Activated T-cell treated with anti-CD3 and anti-CD28 coated beads, Interleukin-2, amount 50 U/mL, for 4 hours (primary cell): ENCODE measurements at places on chromosomes 7 and 10. TPM values are rescaled to one million over a fixed set of nuclear protein-coding genes. Genes with fewer than 3 reads are reported as not detected.

DNA sequence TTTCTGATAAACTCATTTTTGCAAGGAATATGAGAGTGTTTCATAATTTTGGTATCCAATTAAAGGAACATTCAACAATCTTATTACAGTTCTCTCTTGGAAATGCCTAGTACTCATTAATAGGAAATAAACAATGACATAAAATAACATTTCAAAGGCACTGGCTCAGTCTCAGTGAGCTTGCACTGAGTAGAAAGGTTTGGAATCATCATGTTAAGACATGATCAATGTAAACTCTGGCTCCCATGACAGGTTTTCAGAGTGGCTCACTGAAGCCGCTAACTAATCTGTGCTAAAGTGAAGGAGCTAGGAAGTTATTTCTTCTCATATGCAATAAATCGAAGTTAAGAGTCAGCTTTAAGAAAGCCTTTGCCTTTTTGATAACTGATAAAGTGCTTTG, 203.3 kb upstream of the HGF start:
- DNase-seq = no peak

DNA sequence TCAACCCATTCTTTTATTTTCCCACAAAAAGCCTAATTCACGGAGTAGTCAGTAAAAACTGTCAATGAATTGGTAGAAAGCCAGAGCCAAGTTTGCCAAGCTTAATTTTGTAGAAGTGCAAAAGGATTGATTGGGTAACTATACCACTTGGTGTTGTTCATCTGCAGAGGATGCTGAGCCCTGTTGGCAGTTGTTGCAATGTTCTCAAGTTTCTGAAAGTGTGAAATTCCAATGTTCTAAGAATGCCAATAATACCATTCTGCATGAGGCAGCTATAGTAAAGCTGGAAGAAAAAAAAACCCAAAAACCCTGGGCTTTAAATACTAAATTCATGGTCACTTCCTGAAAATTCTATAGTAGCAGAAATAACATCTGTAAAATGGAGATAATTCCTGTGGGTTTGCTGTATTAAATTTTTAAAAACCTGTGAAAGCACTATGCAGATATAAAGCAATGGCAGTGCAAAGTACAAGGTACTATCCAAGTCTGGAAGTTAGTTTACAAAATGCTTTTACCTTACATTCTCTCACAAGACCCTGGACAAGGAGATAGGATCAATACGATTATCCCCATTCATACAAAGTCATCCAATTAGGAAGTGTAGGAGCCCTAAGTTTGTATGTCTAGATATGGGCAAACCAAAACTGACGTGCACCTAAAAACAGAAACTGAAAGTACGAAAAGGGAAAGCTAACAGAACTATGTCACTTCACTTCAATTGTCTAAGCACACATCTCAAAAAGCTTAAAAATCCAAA, 6.0 kb upstream of the PON1 start:
- no peak for DNase-seq

- no peak for DNase-seq
These were observed 32.7 kb downstream of the SNX8 start for GRCh38 chr7:2281541-2281940.

- no peak for DNase-seq
These were observed 60.8 kb downstream of the ZNF438 start for GRCh38 chr10:30970760-30971460.

DNA sequence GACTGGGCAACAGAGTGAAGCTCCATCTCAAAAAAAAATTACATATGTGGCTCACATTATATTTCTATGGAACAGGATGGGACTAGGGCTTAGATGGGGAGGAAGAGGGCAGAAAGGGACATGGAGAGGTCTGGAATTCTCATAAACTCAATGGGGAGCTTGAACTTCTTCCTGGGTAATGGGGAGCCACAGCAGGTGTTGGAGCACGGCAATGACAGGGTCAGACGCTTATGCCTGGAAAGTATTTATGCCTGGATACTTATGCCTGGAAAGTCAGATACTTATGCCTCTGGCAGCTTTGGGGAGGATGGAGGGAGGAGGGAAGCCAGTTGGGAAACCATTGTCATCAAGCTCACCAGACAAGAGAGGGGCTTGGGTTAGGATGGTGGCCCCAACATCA, 36.8 kb downstream of the TMEM130 start:
- no peak for DNase-seq

- no peak for DNase-seq
These were observed 363.7 kb downstream of the DPP6 start for GRCh38 chr7:154415709-154416399.

DNA sequence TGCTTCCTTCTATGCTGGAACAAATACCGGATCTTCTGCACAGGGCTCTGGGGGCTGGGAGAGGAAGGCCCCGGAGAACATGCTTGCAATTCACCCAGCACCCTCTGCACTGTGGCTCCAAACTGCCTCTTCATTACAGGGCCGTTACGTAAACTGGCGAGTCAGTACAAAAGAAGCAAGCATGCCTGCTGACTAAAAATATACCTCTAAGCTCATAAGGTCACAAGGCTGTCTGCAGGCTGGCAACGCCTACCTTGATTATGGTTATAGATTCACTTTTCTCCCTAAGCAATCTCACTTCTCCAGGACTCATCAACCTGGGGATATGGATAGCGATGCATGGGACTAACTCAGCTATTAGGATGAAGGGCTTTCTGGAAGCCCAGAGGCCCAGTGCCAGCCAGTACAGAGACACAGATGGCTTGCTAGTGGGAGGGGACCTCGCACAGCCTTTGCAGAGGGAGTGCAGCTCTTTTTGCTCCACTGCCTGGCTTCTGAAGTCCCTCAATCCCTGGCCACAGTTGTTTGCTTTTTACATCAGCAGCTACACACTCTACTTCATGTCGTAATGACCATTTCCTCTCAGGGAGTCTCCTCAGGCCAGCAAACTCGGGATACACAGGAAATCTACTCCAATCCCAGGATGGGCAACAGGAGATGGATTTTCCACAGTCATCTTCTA, 96.1 kb downstream of the SH3PXD2A start:
- DNase-seq = no peak

DNA sequence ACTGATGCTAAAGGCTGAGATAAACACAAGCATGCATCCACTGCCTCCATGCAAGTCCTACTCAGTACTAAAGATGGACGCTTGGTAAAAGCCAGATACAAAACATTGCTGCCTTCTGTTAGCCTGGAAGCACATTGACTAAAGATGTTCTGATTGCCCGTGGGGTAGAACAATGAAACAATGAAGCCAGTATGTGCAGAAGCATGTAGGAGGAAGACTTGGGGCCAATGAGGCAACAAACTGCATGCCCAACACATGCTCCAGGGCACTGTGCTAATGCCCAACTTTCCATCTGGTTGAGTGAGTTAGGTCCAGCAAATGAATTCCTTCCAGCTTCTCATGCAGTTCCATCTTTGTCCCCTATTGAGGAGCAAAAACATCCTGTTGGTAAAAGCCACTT, 1245.5 kb downstream of the GATA3 start:
- DNase-seq = no peak

DNA sequence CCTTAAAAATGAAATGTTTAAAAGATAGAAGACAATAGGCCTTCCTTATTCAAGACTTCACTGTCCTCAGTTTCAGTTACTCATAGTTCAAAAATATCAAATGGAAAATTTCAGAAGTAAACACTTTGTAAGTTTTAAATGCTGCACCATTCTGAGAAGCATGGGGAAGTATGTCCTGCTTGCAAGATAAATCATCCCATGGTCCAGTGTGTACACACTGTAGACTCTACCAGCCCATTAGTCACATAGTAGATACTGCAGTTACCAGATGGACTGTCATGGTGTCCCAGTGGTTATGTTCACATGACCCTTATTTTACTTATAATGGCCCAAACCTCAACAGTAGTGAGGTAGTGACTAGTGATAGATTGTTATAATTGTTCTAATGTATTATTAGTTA, 69.5 kb downstream of the PTPN12 start:
- no peak for DNase-seq

GRCh38 chr10:104452977-104453376, 99.3 kb downstream of the CFAP58 start:
- no peak for DNase-seq

GRCh38 chr7:51328351-51328801, 11.8 kb upstream of the COBL start:
- DNase-seq = no peak

- DNase-seq = no peak
These were observed 11.7 kb downstream of the MAT1A start for GRCh38 chr10:80277567-80278250.

- DNase-seq = no peak
These were observed 254.1 kb downstream of the RELN start for GRCh38 chr7:103735377-103735776.

Gene SEC31B
- 6.2 TPM for total RNA-seq

Gene VSTM2A
- not detected for total RNA-seq

Gene EBLN1
- not detected for total RNA-seq

Gene PRR15
- total RNA-seq = 0.11 TPM

Gene IDI2
- total RNA-seq = not detected

Gene PGAM2
- 0.24 TPM for total RNA-seq

Gene SEMA3E
- not detected for total RNA-seq
